CD8-positive, alpha-beta memory T cell (primary cell): ENCODE measurements at places on chromosomes 1 and 21. TPM values are rescaled to one million over a fixed set of nuclear protein-coding genes. Genes with fewer than 3 reads are reported as not detected.

NOS1AP gene
- polyA plus RNA-seq: not detected

NR1I3 gene
- not detected for polyA plus RNA-seq

C1orf116 gene
- polyA plus RNA-seq: not detected

CSMD2 gene
- polyA plus RNA-seq: not detected
